PC-9 (cell line): ENCODE measurements at places on chromosomes 11 and 22. TPM values are rescaled to one million over a fixed set of nuclear protein-coding genes. Genes with fewer than 3 reads are reported as not detected.

GRCh38 chr11:109972939-109973338 lies 120.3 kb upstream of the ZC3H12C start:
- no peaks in the 10 kb centered on the region for H3K36me3 ChIP-seq
- no peaks in the 10 kb centered on the region for H3K4me1 ChIP-seq
- no peak overlapping the region for H3K4me3 ChIP-seq
- no peak for DNase-seq
- H3K27ac ChIP-seq: no peak overlapping the region

- peaks cover 94% of the 10 kb centered on the region for H3K27me3 ChIP-seq
- H3K4me1 ChIP-seq: no peaks in the 10 kb centered on the region
- DNase-seq: no peak
- no peak overlapping the region for H3K4me3 ChIP-seq
Observed at GRCh38 chr11:60762851-60763691, 6.4 kb downstream of the MS4A15 start.

- H3K36me3 ChIP-seq: peaks cover 10% of the 10 kb centered on the region; the same call in 1 of the 2 replicates
- no peak overlapping the region for H3K4me3 ChIP-seq
- no peaks in the 10 kb centered on the region for H3K4me1 ChIP-seq
- no peak overlapping the region for H3K27ac ChIP-seq
Observed at GRCh38 chr11:122690384-122690783, 34.9 kb downstream of the UBASH3B start.

DNA sequence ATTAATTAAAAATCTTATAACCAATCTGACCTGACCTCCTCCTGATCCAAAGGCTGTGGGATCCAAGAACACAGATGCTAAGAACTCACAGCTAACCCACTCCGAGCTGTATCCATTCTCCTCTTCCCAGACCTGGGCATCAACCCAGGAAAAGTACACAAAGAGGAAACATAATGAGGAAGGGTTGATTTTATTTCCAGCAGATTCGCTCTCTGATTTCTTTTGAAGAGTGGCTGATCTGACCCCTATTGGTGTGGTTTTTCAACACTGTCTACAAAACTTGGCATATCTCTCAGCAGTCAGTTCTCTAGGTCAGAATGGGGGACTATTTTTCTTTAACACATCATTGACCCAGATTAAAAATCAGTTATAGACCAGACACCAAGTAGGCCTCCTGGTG lies 201.9 kb upstream of the UBASH3B start:
- no peak overlapping the region for H3K27ac ChIP-seq
- H3K4me3 ChIP-seq: no peak overlapping the region
- no peaks in the 10 kb centered on the region for H3K36me3 ChIP-seq
- H3K27me3 ChIP-seq: no peaks in the 10 kb centered on the region
- no peak for DNase-seq

GRCh38 chr11:121983901-121984300 lies 132.1 kb downstream of the BLID start:
- no peak for DNase-seq
- H3K27ac ChIP-seq: no peak overlapping the region
- no peaks in the 10 kb centered on the region for H3K4me1 ChIP-seq
- no peaks in the 10 kb centered on the region for H3K27me3 ChIP-seq
- H3K4me3 ChIP-seq: no peak overlapping the region

DNA sequence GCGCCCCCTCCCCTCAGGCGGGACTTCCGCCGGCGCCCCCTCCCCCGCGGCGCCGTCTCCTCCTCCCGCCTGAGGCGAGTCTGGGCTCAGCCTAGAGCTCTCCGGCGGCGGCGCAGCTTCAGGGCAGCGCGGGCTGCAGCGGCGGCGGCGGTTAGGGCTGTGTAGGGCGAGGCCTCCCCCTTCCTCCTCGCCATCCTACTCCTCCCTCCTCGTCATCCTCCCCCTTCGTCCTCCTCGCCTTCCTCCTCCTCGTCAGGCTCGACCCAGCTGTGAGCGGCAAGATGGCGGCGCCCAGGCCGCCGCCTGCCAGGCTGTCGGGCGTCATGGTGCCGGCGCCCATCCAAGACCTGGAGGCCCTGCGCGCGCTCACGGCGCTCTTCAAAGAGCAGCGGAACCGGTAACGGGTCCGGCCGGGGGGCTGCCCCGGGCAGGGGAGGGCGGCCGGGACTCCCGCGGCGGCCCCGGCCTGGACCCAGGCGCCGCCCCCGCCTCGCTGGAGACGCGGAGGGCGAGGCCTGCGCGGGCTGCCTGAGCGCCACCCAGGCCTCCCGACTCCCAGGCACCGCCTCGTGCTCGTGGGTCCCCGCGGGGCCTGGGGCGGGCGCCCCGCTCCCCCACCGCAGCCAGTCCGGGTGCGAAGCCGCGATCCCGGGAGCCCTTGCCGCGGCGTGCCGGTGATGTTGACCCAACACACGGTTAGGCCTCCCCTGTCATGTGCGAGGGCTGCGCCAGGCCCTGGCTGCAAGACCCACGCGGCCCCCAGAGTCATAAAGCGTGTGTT lies at the start of gene ATXN10:
Gene ATXN10 (plus strand): TSS at position 52 of the 781 bp plus-strand sequence. CDS start 230 bp downstream, at position 282.
- peaks cover 19% of the 10 kb centered on the region for H3K36me3 ChIP-seq
- peak; percentile 53 for DNase-seq
- H3K4me1 ChIP-seq: peaks cover 51% of the 10 kb centered on the region
- H3K27me3 ChIP-seq: no peaks in the 10 kb centered on the region
- H3K27ac ChIP-seq: peak within 1 kb of the TSS; percentile 73

DNA sequence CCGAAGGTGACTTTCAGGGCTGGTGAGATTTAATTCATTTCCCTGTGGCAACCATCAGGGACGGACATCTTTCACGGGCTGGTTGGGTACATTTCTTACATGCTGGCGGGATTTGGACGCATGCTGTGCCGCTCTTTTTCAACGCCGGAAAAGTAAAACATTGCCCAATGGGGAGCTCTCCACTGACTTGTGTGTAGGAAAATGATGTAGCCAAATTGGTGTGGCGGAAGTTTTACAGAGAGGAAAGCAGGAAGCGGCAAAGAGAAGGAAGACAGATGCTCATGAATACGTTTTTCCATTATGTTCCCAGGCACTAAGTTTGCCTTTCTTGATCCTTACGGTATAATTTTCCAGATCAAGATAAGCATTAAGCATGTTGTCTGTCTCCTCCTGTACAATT lies 375.8 kb downstream of the NTM start:
- no peak overlapping the region for H3K27ac ChIP-seq
- no peak overlapping the region for H3K4me3 ChIP-seq
- DNase-seq: no peak
- peaks cover 18% of the 10 kb centered on the region for H3K27me3 ChIP-seq
- H3K36me3 ChIP-seq: no peaks in the 10 kb centered on the region

- no peaks in the 10 kb centered on the region for H3K27me3 ChIP-seq
- 0 out of 2 replicates have a peak overlapping the region, but pooled peaks have one; percentile 19 for H3K27ac ChIP-seq
- peak overlapping the region; percentile 56 for H3K4me3 ChIP-seq
- no peaks in the 10 kb centered on the region for H3K36me3 ChIP-seq
- peak; percentile 51 for DNase-seq
- 0 out of 2 replicates have a peak, but pooled peaks cover 5% of the 10 kb centered on the region for H3K4me1 ChIP-seq
Observed at GRCh38 chr11:2268729-2269600, 1.4 kb downstream of the ASCL2 start.

GRCh38 chr11:126079621-126080124 lies 17.0 kb upstream of the CDON start:
- peak overlapping the region; percentile 27; the same call in 1 of the 2 replicates for H3K4me3 ChIP-seq
- peaks cover 32% of the 10 kb centered on the region for H3K4me1 ChIP-seq
- H3K27ac ChIP-seq: peak overlapping the region; percentile 78
- H3K27me3 ChIP-seq: no peaks in the 10 kb centered on the region

GRCh38 chr22:40216041-40216756 lies 38.5 kb downstream of the TNRC6B start:
- no peak overlapping the region for H3K4me3 ChIP-seq
- H3K36me3 ChIP-seq: no peaks in the 10 kb centered on the region
- H3K27me3 ChIP-seq: no peaks in the 10 kb centered on the region
- no peak for DNase-seq
- H3K4me1 ChIP-seq: no peaks in the 10 kb centered on the region

GRCh38 chr11:74450318-74450717 lies 17.0 kb downstream of the KCNE3 start:
- no peaks in the 10 kb centered on the region for H3K4me1 ChIP-seq
- no peaks in the 10 kb centered on the region for H3K36me3 ChIP-seq
- DNase-seq: no peak
- no peak overlapping the region for H3K27ac ChIP-seq
- no peaks in the 10 kb centered on the region for H3K27me3 ChIP-seq
- no peak overlapping the region for H3K4me3 ChIP-seq

- DNase-seq: no peak
- H3K27me3 ChIP-seq: peaks cover 88% of the 10 kb centered on the region
- no peaks in the 10 kb centered on the region for H3K4me1 ChIP-seq
- no peak overlapping the region for H3K4me3 ChIP-seq
Observed at GRCh38 chr11:117879516-117880480, 3.3 kb upstream of the FXYD6 start.

GRCh38 chr22:22954656-22955055 lies 67.0 kb downstream of the IGLL5 start:
- no peak overlapping the region for H3K4me3 ChIP-seq
- no peaks in the 10 kb centered on the region for H3K4me1 ChIP-seq
- no peak overlapping the region for H3K27ac ChIP-seq
- DNase-seq: no peak
- H3K36me3 ChIP-seq: no peaks in the 10 kb centered on the region

- H3K4me1 ChIP-seq: no peaks in the 10 kb centered on the region
- no peaks in the 10 kb centered on the region for H3K36me3 ChIP-seq
- no peak overlapping the region for H3K4me3 ChIP-seq
- H3K27me3 ChIP-seq: no peaks in the 10 kb centered on the region
- DNase-seq: no peak
Observed at GRCh38 chr22:27988704-27989103, 69.6 kb upstream of the PITPNB start.

- H3K27me3 ChIP-seq: no peaks in the 10 kb centered on the region
- 0 out of 2 replicates have a peak, but pooled peaks cover 3% of the 10 kb centered on the region for H3K36me3 ChIP-seq
- no peak overlapping the region for H3K4me3 ChIP-seq
- H3K4me1 ChIP-seq: peaks cover 41% of the 10 kb centered on the region
- no peak for DNase-seq
Observed at GRCh38 chr11:19891022-19891421, 178.4 kb downstream of the NAV2 start.

DNA sequence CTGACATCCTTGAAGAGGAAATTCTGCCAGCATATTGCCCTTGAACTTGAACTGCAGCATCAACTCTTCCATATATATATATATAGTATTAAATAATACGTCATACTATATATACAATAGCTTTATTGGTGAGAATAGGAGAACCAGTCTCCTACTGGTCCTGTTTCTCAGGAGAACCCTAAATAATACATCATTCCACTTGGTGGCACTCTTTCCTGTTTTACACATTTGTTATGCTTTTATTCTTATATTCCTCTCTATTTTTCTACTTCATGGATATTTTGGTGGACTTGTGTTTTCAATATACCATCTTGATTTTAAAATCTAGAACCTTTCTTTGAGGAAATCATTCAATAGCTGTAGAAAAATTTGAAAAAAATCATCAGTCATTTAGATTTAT lies 193.3 kb downstream of the TRPC6 start:
- no peaks in the 10 kb centered on the region for H3K27me3 ChIP-seq
- H3K36me3 ChIP-seq: no peaks in the 10 kb centered on the region

- H3K4me3 ChIP-seq: no peak overlapping the region
- no peaks in the 10 kb centered on the region for H3K36me3 ChIP-seq
- H3K27ac ChIP-seq: no peak overlapping the region
- no peaks in the 10 kb centered on the region for H3K4me1 ChIP-seq
- H3K27me3 ChIP-seq: no peaks in the 10 kb centered on the region
- DNase-seq: no peak
Observed at GRCh38 chr22:40703736-40704135, 24.5 kb downstream of the MCHR1 start.

- no peaks in the 10 kb centered on the region for H3K36me3 ChIP-seq
- no peak overlapping the region for H3K4me3 ChIP-seq
- H3K27me3 ChIP-seq: no peaks in the 10 kb centered on the region
Observed at GRCh38 chr11:8267831-8268529, 4.3 kb upstream of the LMO1 start.

- no peak for DNase-seq
- H3K36me3 ChIP-seq: no peaks in the 10 kb centered on the region
- no peak overlapping the region for H3K27ac ChIP-seq
- no peaks in the 10 kb centered on the region for H3K27me3 ChIP-seq
Observed at GRCh38 chr11:35282221-35282882, 137.0 kb downstream of the SLC1A2 start.

GRCh38 chr22:35299217-35299672 lies 449 bp upstream of the TOM1 start:
- no peaks in the 10 kb centered on the region for H3K27me3 ChIP-seq
- H3K27ac ChIP-seq: peak overlapping the region; percentile 91
- peaks cover 13% of the 10 kb centered on the region; the same call in 1 of the 2 replicates for H3K36me3 ChIP-seq

DNA sequence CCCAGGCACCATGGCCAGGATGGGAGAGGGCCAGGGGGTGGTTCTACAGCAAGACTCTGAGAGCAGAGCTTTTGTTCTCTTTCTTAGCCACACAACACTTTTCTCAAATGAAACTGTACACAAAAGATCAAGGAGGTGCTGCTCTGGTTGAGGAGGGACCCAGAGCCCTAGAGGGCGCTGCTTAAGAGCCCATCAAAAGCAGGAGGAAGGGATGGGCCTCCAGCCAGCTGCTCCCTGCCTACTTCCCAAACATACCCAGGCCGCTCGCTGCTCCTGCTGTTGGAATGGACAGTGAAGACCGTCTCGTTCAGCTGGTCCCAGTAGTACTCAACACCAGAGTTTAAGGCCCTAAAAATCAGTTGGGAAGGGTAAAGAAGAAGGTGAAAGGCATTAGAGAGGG lies 18.4 kb upstream of the CHRM4 start:
- H3K27me3 ChIP-seq: no peaks in the 10 kb centered on the region
- H3K36me3 ChIP-seq: 0 out of 2 replicates have a peak, but pooled peaks cover 13% of the 10 kb centered on the region
- H3K27ac ChIP-seq: no peak overlapping the region
- H3K4me1 ChIP-seq: no peaks in the 10 kb centered on the region
- peak; percentile 21 for DNase-seq
- no peak overlapping the region for H3K4me3 ChIP-seq

DNA sequence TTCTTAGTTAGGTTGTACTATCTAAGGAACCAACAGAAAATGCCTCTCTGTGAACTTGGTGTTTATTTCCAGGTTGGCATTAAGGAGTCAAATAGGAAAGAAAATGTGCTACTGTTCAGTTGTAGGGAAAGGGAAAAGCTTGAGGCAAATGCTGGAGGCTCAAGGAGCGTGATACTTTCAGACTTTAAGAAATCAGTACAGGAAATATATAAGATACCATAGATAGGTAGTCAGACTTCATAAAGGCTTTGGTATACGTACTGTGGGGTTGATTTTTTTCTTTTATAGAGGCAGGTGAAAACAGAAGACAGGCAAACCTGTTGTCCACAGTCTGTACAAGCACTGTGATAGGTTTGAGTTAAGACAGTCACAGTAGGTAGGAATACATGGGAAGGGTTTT lies 30.8 kb downstream of the EP300 start:
- H3K36me3 ChIP-seq: peaks cover 46% of the 10 kb centered on the region
- H3K4me1 ChIP-seq: no peaks in the 10 kb centered on the region
- DNase-seq: no peak
- no peaks in the 10 kb centered on the region for H3K27me3 ChIP-seq

Gene CD248
- not detected in 2 replicates for total RNA-seq

Gene CCDC87
- total RNA-seq: 0.83 and 1.0 TPM in 2 replicates

Gene WBP2NL
- total RNA-seq: 7.1 and 12.2 TPM in 2 replicates

Gene CARNS1
- 0.15 and 0.35 TPM in 2 replicates for total RNA-seq

Gene MYO18B
- total RNA-seq: not detected in 2 replicates

Gene SPINDOC
- 46.8 and 49.7 TPM in 2 replicates for total RNA-seq

Gene GALNT18
- total RNA-seq: not detected in 2 replicates

Gene OR51A7
- not detected in 2 replicates for total RNA-seq

Gene PAMR1
- total RNA-seq: 1.1 TPM in 2 replicates

Gene SMC1B
- total RNA-seq: 0.28 and 0.31 TPM in 2 replicates

Gene GPHA2
- total RNA-seq: 1.0 and 2.1 TPM in 2 replicates

Gene ZP1
- not detected in 2 replicates for total RNA-seq

Gene NRXN2
- total RNA-seq: 0.10 TPM in 1 of 2 replicates, not detected in the other

Gene TMEM86A
- 1.4 and 2.1 TPM in 2 replicates for total RNA-seq

Gene MRPL23
- 66.4 and 76.3 TPM in 2 replicates for total RNA-seq
